ENCODE measurements at places on chromosomes 7 and 10.
A peak's percentile ranks its signal among the peaks of the same experiment; 100 is the strongest.

DNA sequence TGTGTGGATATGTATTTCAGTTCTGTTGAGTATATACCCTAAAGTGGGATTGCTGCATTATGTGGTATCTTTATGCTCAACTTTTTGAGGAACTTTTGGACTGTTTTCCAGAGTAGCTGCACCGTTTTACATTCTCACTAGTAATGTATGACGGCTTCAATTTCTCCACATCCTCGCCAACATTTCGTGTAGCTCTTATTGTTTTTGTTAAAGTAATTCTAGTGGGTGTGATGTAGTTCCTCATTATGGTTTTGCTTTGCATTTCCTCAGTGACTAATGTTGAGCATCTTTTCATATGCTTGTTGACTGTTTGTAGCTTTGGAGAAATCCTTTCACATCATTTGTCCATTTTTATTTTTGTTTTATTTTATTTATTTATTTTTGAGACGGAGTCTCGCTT lies 4.5 kb downstream of the STMP1 start:
- DNase-seq: no peak

DNA sequence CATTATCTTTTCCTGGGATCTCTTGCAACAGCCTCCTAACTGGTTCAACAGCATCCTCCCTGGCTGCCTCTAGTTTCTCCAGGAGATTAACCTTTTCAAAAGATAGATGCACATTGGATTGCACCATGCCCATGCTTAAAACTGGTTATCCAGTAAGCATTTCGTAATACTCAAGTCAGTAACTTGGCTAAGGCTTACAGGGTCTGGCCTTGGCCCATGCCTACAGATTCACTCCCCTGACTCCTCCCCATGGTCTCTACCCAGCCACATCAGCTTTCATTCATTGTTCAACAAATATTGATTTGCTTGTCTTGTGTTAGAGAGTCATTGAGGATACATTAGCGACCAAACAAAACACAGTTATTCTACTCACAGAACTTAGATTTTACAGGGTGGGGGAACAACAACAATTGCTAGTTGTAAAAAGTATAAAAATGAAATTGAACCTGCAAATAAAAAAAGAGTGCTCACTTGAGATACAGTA lies 1.8 kb upstream of the KIF20B start:
- DNase-seq: no peak

- peak; percentile 82 for DNase-seq
Observed at GRCh38 chr10:32055478-32056135, 618 bp downstream of the KIF5B start.

GRCh38 chr10:7193369-7193768 lies 217.5 kb downstream of the SFMBT2 start:
- DNase-seq: no peak

DNA sequence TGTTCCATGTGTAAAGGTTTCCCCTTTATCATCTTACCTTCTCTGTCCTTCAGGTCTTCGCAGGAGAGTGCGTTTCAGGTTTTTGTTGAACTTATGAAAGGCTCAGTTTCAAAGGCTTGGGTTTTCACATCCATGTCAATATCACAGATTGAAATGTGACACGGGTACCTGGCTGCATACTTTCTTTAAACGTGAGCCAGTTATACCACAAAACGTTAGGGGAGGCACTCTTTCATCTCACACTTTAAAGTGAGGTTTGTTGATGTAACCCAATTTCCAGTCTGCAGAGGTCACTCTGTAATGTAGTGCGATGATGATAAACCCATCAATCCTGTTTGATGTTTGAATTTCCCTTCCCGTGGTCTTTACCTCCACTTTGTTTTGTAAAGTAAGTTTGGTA lies 506.9 kb downstream of the SUGCT start:
- DNase-seq: no peak

- no peak for DNase-seq
Observed at GRCh38 chr7:143372070-143372469, 9.1 kb upstream of the ZYX start.

GRCh38 chr10:79287973-79288723 lies 59.1 kb upstream of the PPIF start:
- DNase-seq: no peak

DNA sequence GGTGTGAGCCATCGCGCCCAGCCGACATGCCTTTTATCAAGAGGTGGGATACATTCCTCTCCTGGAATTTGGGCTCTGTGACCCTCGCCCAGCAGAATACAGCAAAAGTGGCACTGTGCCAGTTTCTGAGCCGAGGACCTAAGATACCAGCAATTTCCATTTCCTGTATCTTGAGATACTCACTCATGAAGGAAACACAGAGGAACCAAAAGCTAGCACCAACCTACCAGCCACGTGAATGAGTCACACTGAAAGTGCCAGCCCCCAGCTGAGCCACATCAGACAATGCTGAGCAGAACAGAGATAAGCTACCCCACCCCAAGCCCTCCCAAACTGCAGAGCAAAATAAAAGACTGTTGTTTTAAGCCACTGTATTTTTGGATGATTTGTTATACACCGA lies 56.3 kb downstream of the CACUL1 start:
- peak; percentile 86 for DNase-seq

DNA sequence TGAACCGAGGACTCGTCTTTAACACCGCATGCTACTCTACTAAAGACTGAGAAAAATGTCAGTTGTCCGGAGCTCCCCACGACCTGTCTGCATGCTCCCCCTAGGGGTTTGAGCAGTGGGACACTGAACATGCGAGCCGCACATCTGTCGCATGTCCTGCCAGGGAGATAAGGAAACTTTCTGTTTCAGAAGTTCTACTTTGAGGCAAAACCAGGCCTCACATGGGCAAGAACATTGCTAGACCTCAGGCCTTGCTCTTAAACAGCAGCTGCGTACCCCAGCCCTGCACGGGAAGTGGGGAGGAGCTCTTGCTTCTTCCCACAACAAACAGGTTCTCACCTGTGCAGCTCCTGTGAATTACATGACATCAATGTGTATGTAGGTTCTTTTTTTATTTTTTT lies 30.3 kb upstream of the HERPUD2 start:
- no peak for DNase-seq

GRCh38 chr10:27541796-27542729 lies 38.0 kb downstream of the RAB18 start:
- no peak for DNase-seq

DNA sequence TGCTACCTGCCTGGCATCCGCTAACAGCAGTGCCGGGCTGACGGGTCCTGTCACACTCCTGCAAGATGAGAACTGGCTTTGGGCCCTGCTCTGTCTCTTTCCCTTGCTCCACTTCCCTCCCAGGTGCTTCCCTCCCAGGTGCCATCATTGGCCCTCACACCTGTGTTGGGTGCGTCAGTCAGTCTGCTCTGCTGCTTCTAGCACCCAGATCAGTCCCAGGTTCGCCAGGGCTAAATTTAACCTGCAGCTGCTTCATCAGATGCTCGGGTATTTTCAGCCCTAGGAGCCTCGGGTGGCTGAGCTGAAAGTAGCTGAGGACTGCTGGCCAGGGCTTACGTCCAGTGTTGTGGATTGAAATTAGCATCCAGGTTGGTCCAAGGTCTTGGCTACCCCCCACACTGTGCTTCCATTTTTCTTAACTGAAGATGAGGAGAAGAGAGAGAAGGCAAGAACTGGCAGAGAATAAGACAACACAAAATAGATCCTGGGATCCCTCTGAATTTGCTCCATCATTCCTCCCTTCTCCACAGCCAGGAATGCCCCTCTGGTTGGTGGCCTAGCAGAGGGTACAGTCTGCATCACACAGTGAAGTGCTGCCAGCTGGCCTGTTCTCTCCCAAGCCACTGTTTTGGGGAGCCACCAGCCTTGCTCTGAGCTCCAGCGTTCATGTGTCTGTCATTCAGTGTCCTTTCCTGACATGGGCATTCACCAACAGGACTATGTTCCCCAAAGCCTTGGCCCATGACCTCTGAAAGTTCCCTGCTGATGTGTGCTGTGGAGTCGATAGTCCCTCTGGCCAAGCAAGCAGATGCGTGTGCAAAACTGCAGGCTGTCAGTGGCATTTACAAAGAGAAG lies 65.9 kb upstream of the SYPL1 start:
- no peak for DNase-seq

- no peak for DNase-seq
Observed at GRCh38 chr7:97013134-97013844, 7.9 kb downstream of the DLX6 start.
